NCI-H1930 (cell line): ENCODE measurements at places on chromosomes 1 and 21.

DNA sequence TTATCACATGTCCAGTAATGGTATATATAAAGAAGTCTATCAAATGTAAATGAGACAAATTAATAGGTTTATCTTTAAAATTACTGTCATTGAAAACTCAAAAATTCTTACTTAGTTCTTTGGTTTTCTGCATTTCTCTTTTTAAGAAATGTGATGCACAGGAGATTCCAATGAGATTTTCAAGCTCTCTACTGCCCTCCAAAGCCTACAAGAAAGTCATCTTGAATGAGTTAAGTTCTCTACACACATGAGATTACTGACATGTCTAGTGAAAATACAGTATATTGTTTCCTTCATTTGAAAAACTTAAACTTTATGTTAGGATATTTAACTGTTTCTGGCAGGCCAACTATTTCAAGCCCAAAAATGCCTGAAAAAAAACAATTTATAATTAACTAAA lies 68.8 kb downstream of the ITGB3BP start:
- no peak for DNase-seq

DNA sequence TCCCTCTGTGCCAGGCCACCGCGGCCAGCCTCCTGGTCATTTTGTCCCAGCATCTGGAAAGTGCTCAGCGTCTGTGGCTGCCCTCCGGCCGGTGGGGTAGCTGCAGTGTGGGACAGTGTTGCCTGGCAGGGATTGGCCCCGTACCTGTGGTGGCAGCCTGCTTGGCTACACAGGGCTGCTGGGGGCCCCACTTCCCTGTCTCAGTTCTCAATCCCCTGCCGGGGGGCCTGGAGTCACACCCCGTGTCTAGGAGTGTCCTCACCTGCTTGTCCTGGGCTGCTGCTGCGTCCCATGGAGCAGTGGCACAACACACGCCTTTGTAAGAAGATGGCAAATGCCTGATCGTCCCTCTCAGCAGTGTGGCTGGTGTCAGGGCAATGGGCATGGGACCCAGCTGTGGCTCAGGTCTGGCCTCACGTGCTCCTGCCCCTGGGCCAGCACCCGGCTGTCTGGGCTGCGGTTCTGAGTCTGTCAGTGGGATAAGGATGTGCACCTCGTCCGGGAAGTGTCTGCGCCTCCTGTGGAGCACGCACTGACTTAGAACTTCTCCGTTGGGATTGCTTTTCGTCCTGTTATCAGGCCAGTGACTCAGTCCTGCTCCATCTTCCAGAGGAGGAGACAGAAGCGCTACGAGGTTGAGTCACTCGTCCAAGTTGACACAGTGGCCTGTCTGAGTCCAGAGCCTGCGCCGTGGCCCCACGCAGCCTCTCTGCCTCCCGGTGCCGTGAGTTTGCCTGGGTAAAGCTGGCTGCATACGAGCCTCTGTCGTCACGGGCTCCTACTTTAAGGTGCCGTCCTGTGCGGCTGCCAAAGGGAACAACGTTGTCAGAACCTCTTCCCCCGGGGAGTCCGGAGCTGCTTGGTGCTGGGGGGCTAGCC lies 41.0 kb downstream of the CRYAA start:
- no peak for DNase-seq

DNA sequence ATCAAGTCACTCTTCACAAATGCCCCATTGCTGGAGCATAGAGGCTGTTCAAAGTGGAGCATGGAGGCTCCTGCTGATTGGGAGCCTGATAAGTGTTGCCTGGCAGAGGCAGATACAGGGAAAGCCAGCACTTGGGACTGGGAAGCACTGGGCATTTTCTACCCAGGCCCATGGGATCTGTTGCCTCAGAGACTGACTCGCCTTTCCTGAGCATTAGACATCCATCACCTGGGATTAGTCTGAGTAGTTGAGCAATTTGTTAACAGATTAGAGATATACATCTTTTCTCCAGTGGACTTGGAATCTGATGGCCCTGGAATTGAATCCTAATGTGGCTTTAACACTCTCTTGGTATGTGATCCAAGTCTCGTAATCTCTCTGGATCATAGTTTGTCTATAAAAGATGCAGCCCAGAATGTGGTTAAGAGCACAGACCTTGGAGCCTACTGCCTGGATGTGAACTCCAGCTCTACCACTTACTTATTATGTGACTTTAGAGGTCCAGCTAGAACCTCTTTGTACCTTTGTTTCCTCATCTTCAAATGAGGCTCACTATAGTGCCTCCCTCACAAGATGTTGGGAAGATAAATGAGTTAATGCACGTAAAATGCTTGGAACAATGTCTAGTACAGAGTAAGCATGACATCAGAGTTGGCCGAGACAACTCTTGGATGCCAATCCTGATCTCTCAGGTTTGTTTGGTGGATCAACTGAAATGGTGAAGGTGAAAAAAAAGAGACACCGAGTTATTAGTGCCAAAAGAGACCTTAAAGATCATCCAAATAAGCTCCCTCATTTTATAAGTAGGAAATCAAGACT lies 38.3 kb upstream of the NRDC start:
- no peak for DNase-seq

- DNase-seq, result no peak
Measured at GRCh38 chr1:234726359-234726943, 116.5 kb upstream of the IRF2BP2 start.

- no peak for DNase-seq
Measured at GRCh38 chr1:54230507-54231339, 30.8 kb downstream of the MRPL37 start.
